Stimulated activated CD8-positive, alpha-beta memory T cell treated with anti-CD3 and anti-CD28 coated beads, Interleukin-7, amount 100 ng/mL, for 1 hour (primary cell): ENCODE measurements at places on chromosomes 13 and 19.

- no peak for DNase-seq
These were observed 484.5 kb downstream of the COG6 start for GRCh38 chr13:40139896-40140520.

DNA sequence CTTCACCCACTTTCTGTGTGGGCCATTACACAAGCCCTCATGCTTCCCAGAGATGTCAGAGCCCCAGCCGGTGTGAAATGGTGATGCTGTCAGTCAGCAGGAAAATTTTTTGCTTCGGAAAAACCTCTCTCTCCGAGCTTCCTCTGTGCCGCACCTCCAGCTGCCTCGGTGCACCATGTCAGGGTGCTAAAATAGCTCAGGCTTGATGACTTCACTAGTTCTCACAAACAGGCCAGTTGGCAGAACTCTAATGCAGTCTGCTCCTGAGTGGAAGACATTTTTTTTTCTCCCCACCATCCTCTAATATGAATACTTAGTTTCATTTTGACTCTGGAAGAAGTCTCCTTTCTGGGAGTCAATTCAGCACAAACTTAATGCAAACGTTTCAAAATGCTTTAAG lies 71.3 kb downstream of the KLF12 start:
- DNase-seq = no peak

DNA sequence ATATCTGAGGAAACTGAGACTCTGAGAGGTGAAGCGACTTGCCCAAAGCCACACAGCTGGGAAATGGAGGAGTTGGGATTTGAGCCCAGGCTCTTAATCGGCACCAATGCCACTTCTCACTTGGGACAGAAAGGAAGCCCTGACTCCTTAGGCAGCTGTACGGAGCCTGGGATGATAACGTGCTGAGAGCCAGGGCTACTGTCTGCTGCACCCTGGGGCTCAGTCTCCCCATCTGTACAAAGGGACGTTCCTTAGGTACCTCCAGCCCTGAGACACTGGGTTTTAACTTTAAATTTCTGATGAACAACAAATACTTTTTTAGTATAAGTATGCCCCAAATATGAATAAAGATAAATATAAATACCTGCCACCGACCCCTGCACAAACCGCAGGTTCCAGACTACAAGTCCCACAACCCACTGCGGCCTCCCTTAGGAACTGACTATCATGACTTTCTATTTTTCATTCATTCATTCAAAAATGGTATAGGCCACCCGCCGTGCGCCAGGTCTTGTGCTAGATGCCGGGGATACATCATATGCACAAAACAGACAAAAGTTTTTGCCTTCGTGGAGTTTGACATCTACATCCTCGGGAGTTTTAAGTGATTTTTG lies 776 bp upstream of the NCLN start:
- DNase-seq = no peak

- no peak for DNase-seq
These were observed 230.7 kb downstream of the RFC3 start for GRCh38 chr13:34048652-34049051.

DNA sequence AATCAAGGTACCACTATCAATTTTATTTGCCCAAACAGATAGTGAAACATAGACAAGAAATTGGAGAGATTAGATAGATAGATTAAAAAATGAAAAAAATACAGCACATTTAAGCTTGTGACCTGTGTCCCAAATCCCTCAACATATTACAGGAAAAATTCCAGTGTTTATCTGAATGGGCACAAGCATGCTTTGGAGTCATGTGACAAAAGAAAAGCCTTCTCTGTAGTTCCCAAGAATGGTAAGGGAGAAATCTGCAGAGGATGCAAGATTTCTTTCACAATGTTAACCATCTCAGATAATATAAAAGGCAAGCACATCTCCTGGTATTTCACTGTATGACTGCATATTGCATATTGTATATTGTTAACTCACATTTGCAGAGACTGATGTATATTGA lies 168.0 kb downstream of the PCDH9 start:
- DNase-seq = no peak

DNA sequence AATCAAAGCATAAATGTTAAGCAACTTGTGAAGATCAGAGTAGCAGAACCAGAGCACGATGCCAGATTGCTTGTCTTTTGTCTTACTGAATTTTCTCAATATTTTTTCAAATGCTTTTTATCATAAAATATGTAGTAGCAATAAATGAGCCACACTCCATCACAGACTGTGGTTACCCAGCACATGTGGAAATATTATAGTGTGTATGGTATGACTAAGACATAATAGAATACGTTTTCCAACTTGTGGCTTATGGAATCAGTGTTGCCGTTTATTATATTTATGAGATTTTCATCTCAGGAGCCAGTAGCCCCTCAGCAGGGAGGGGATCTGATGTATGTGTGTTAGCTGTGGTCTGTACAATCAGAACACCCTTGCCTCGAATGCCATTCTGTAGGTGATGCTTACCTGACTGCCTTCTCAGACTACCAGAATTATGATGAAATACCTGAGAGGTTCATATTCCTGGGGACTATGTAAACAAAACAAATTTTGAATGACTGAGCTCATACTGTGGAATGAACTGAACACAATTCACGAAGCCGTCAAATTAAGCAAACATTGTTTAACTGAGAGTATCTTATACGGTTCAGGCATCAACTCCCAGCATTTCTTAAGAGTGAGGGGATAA lies 1.9 kb downstream of the SCEL start:
- no peak for DNase-seq

GRCh38 chr19:18489627-18490184 lies 32.2 kb downstream of the ELL start:
- no peak for DNase-seq

DNA sequence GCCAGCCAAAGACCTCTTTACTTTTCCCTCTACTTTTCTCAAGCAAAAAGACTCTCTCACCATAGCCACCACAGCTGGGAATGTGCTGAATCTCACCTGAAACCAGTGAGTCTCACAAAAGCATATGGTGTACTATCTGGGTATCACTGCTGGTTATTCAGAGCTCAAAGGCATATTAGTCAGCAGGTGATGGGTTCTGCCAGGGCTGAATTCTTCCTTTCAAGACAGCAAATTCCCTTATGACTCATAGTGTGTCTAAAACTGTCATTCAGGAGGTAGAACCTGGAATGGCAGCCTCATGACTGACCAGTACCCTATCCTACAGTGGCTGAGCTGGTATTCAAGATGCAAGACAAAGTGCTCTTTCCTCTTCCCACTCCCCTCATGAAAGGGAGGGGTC lies 2859.1 kb downstream of the PCDH9 start:
- DNase-seq = no peak
